Karpas-422 (cell line): ENCODE measurements at places on chromosomes 12 and 14. TPM values are rescaled to one million over a fixed set of nuclear protein-coding genes. Genes with fewer than 3 reads are reported as not detected.

POU6F1 gene
- 1.6 and 3.2 TPM in 2 replicates for total RNA-seq

PLXNC1 gene
- 7.9 and 11.9 TPM in 2 replicates for total RNA-seq

CLEC12A gene
- total RNA-seq: not detected in 2 replicates

CCDC88C gene
- 57.9 and 72.4 TPM in 2 replicates for total RNA-seq

RPS6KL1 gene
- total RNA-seq: 34.3 and 60.2 TPM in 2 replicates

SLC4A8 gene
- 0.43 and 9.1 TPM in 2 replicates for total RNA-seq

KIF5A gene
- 21.5 and 24.0 TPM in 2 replicates for total RNA-seq

CNTN1 gene
- not detected in 2 replicates for total RNA-seq
